Activated T-helper 2 cell treated with anti-CD3 and anti-CD28 coated beads, Interferon-gamma antibody, Interleukin-2, Interleukin-4, amounts not matched to agents 10 μg/mL and 5 μg/mL and 100 μg/mL, durations not matched to agents 14 hours and 24 hours and 36 hours (primary cell): ENCODE measurements at places on chromosomes 2 and 18. TPM values are rescaled to one million over a fixed set of nuclear protein-coding genes. Genes with fewer than 3 reads are reported as not detected.

- H3K27me3 ChIP-seq = no peaks in the 10 kb centered on the region
- no peaks in the 10 kb centered on the region for H3K4me1 ChIP-seq
- H3K4me3 ChIP-seq = no peak overlapping the region
- DNase-seq = no peak
- no peak overlapping the region for H3K27ac ChIP-seq
- H3K36me3 ChIP-seq = no peaks in the 10 kb centered on the region
Measured at GRCh38 chr18:37222999-37223378, 342.6 kb downstream of the CELF4 start.

ZNF24 gene
- total RNA-seq = 46.0 and 51.5 TPM in 2 replicates

GRCh38 chr2:231554327-231554726 lies 24.1 kb upstream of the NMUR1 start:
- H3K36me3 ChIP-seq = peaks cover 21% of the 10 kb centered on the region
- H3K27ac ChIP-seq = no peak overlapping the region
- H3K4me1 ChIP-seq = peaks cover 37% of the 10 kb centered on the region
- peak overlapping the region; percentile 71 for H3K4me3 ChIP-seq
- peaks cover 4% of the 10 kb centered on the region for H3K27me3 ChIP-seq

COMMD1 gene
- 27.5 and 29.1 TPM in 2 replicates for total RNA-seq

GRCh38 chr18:11981192-11981542 lies at the start of gene IMPA2:
Gene IMPA2, plus strand, starts transcription at chr18:11981507. Its CDS starts 163 bp downstream, at chr18:11981670.
- H3K27ac ChIP-seq = peak within 1 kb of the TSS; percentile 80
- no peak for DNase-seq
- peak within 1 kb of the TSS; percentile 86 for H3K4me3 ChIP-seq

- H3K4me3 ChIP-seq = no peak overlapping the region
- no peak overlapping the region for H3K27ac ChIP-seq
- H3K36me3 ChIP-seq = no peaks in the 10 kb centered on the region
- no peak for DNase-seq
Measured at GRCh38 chr2:237253046-237253702, 160.8 kb downstream of the COL6A3 start.

DNA sequence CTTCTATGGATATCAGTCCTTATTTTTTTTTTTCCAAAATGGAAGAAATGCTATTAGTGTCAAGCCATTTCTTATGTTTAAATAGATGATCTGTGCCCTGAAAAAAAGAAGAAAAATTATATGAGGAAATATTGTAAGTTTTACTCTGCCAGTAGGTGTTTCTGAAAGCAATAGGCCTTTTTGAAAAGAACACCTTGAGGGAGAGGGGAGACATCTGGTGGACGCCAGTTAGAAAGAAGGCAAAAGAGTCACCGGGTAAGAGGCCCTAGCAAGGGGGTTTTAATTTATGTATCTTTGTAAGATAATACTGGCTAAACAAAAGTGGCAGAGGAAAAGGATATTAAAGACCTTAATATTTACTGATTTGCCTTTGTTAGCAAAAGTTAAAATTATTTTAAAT lies 56.1 kb downstream of the DYNAP start:
- H3K27ac ChIP-seq = no peak overlapping the region
- H3K4me3 ChIP-seq = no peak overlapping the region
- no peaks in the 10 kb centered on the region for H3K36me3 ChIP-seq
- DNase-seq = no peak
- H3K4me1 ChIP-seq = no peaks in the 10 kb centered on the region

DNA sequence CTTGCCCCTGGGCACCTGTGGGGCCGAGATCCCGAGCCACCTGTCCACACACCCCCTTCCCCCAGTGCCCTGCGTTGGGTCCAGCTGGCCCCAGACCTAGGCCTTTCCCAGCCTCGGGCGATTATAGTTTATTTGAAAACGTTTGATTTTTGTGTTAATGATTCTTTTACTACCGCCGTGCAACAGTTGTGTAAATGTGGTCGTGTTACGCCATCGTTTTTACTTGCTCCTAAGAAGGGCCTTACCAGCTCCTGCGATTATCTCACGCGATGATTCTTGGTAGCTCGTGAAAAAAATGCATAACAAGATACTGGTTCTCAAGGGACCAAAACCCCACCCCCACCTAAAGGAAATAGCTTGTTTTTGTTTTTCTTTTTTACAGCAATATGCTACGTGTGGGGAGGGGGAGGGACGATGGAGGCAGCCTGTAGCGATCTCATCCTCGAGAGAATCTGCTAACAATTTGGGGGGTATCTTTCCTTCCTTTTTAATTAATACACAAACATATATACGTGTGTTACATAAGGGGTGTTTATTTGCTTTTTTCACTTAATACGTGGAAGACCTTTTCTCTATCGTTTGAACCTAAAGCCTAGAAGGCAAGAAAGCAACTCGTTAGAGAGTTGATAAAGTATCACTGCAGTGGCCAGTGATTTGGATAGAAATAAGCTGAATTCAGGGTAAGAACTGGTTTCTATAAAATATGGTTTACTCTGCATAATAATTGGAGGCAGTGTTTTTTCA lies 1.0 kb downstream of the ZDBF2 start:
- peaks cover 3% of the 10 kb centered on the region for H3K36me3 ChIP-seq
- peak overlapping the region; percentile 82 for H3K27ac ChIP-seq
- peaks cover 57% of the 10 kb centered on the region for H3K27me3 ChIP-seq

DNA sequence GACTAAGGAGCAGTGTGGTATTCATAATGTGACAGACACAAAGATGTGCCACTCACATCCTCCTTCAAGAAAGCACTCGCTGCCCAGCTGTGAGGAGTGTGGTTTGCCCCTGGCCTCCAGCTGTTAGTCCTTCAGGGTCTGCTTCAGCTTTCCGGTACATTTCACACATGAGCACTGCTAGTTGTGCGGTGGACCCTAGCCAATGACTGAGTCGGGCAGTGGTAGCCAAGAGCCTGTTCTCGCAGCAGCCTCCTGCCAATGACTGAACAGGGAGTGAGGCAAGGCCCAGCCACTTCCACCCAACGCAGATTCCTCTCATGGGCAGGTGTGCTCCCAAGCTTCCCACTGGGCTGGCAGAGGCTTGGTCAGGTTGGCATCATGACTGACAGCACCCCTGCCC lies 254.3 kb downstream of the RBM43 start:
- H3K4me1 ChIP-seq = no peaks in the 10 kb centered on the region
- no peaks in the 10 kb centered on the region for H3K27me3 ChIP-seq
- no peak overlapping the region for H3K27ac ChIP-seq

DNA sequence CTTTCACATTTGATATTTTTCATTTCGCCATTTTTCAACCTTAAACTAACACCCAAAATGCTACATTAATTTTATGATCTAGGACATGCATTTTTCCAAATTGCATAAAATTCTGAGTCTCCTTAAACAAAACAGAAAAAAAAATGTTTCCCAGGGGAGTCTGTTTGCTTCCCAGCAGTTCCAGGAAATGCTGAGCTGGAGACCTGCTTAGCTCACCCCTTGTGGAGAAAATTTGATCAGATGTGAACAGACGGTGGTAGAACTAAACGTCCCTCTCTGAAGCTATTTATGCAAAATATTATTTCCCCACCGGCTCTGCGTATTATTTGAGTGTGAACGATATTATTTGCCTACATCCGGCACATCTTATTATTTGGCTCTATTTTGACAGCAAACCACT lies 74.9 kb upstream of the AGAP1 start:
- no peaks in the 10 kb centered on the region for H3K4me1 ChIP-seq
- no peak overlapping the region for H3K4me3 ChIP-seq
- H3K27ac ChIP-seq = no peak overlapping the region
- peaks cover 6% of the 10 kb centered on the region for H3K27me3 ChIP-seq

DNA sequence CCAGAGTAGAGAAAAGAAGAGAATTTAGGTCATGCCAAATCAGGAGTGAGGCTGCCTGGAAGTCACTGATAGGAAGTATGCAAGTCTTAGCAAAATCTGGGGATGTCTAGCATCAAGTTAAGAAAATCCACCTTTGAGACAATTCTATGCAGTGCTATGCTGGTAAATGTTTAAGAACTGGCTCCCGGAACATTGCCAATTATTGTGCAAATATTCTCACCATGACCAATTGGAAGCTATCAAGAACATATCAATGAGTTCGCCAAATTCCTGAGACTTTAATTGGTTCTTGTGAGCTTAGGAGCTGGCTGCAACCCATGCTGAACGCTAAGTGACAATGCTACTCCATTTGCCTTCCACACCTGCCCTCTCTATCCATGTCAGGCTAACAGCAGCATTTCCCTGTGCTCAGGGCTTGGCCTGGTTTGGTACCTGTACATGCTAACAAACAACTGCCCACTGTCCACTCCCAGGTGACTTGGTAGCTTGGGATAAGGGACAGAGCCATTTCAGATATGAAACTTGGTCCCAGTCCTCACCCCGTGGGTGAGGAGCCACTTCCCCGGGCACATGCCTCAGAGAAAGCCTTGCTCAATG lies 172.9 kb upstream of the KLHL29 start:
- no peak overlapping the region for H3K27ac ChIP-seq
- no peaks in the 10 kb centered on the region for H3K4me1 ChIP-seq
- H3K4me3 ChIP-seq = no peak overlapping the region
- DNase-seq = no peak

DNA sequence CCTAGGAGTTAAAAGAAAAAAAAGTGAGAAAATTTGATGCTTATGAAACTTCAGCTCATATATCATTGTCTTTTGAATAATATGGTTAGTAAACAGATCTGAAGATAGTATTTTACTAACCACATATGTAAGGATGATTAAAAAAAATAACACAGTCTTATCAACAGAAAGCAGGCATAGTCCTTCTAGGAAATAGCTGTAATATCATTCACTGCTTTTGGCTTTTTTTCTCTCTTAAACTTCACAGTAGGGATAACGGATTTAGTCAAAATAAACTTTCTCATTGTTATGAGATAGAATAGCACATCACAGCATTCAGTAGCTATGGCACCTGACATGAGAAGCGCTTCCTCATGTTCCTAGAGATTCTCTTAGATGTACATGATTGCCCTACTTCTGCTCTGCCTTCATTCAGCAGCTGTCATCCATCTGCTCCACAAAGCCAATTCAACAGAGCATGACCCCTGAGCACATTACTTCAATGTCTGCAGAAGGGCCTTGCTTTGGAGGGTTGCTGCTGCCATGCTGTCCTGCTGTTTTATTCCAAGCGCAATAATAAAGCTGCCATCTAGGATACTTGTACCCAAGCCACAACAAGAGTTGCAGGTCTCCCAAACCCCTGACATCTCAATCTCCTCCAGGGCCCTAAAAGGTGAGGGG lies 67.0 kb downstream of the TTC21B start:
- peaks cover 14% of the 10 kb centered on the region for H3K4me1 ChIP-seq
- H3K27ac ChIP-seq = no peak overlapping the region
- peaks cover 49% of the 10 kb centered on the region for H3K36me3 ChIP-seq
- H3K4me3 ChIP-seq = no peak overlapping the region

DNA sequence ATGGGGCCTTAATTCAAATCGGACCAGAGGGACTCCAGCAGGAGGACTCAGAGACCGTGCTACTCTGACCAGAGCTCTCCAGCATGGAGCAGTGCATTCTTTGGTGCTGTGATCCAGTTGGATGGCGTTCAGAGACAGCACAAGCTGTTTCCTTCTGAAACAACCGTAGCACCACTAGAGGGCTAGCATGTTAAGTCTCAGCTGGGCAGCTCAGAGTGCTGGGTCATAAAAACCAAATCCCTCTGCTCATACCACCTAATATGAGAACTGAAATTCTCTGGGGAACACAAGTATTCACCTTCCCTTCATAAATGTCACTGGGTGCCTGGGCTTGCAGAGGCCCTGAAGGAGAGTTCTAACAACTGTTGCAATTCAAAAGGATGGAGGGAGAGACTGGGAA lies 97.7 kb upstream of the TFCP2L1 start:
- no peak overlapping the region for H3K4me3 ChIP-seq
- H3K27ac ChIP-seq = no peak overlapping the region
- H3K27me3 ChIP-seq = no peaks in the 10 kb centered on the region
- H3K4me1 ChIP-seq = peaks cover 8% of the 10 kb centered on the region

DNA sequence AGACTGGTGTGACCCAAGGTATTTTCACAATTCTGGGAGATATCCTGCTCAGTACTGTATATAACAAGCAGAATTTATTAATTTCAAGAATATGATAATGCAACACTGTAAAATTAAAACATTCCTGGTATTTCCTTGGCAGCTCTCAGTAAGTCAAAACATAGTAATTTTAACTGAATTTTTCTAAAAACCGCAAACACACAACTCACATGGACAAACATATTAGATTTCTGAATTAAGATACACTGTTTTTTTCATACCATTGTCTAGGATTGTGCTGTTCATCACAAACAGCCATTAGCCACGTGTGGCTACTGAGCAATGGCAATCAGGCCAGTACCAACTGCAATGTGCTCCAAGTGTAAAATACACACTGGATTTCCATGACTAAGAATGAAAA lies 29.6 kb downstream of the LPIN2 start:
- H3K27me3 ChIP-seq = no peaks in the 10 kb centered on the region
- no peak for DNase-seq
- H3K36me3 ChIP-seq = peaks cover 17% of the 10 kb centered on the region
- H3K4me3 ChIP-seq = peak overlapping the region; percentile 82

GRCh38 chr2:223734346-223734745 lies 103.0 kb downstream of the AP1S3 start:
- H3K4me3 ChIP-seq = no peak overlapping the region
- H3K27me3 ChIP-seq = peaks cover 5% of the 10 kb centered on the region
- no peak overlapping the region for H3K27ac ChIP-seq
- DNase-seq = no peak

AQP12B gene
- not detected in 2 replicates for total RNA-seq

PTCD3 gene
- total RNA-seq = 190 and 195 TPM in 2 replicates

DTNA gene
- total RNA-seq = 0.73 TPM in 1 of 2 replicates, not detected in the other

GRCh38 chr2:85728883-85729824 lies 24.6 kb upstream of the ATOH8 start:
- H3K27ac ChIP-seq = no peak overlapping the region
- H3K4me1 ChIP-seq = peaks cover 9% of the 10 kb centered on the region
- H3K27me3 ChIP-seq = peaks cover 28% of the 10 kb centered on the region
- peak; percentile 47 for DNase-seq
- H3K4me3 ChIP-seq = no peak overlapping the region

DNA sequence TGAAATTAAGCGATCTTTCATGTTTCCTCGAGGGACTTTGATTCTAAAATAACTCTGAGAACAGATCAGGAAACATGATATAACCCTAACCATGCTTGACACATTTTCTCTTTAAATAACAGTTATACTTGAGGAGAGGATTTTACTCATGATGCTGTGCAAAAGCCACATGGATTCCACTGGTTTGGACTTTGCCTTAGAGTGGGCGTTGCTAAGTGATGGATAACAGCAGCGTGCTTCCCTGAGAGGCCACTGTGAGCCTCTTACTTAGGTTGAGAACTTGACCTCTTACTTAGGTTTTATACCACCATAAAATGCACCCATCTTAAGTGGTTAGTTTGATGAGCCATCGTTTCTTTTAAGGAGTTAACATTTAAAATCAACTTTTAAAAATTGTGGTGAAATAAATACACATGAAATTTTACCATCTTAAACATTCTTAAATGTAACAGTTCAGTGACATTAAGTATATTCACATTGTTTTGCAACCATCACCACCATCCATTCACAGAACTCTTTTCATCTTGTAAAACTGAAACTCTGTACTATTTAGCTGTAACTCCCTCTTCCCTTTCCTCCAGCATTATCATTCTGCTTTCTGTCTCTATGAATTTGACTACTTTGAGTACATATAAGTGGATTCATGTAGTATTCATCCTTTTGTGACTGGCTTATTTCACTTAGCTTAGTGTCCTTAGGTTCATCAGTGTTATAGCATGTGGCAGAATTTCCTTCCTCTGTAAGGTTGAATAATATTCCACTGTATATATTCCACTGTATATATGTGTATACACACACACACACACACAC lies 22.6 kb downstream of the ANXA4 start:
- no peaks in the 10 kb centered on the region for H3K27me3 ChIP-seq
- peaks cover 46% of the 10 kb centered on the region for H3K36me3 ChIP-seq
- H3K4me1 ChIP-seq = peaks cover 59% of the 10 kb centered on the region
- H3K27ac ChIP-seq = peak overlapping the region; percentile 85
- H3K4me3 ChIP-seq = peak overlapping the region; percentile 37
- no peak for DNase-seq
